A172 (cell line): ENCODE measurements at places on chromosomes 12 and 14.

DNA sequence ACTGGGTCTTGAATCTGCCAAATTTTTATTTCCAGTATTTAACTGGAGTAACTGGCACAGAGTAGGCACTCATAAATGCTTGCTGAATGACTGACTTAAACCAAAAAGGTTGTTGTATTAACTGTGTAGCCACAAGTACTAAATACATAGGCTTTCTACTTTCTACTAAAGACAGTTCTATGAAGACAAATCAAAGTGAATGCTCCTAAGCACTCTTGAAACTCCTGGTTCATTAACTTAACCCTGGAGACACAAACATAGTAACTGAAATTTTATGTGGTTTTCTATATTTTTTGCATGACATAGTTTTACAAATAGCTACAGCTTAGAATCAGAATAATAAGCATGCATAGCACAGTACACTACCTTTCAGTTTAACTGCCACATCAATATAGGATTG is 70.4 kb downstream of the TXNDC16 start:
- DNase-seq = no peak

DNA sequence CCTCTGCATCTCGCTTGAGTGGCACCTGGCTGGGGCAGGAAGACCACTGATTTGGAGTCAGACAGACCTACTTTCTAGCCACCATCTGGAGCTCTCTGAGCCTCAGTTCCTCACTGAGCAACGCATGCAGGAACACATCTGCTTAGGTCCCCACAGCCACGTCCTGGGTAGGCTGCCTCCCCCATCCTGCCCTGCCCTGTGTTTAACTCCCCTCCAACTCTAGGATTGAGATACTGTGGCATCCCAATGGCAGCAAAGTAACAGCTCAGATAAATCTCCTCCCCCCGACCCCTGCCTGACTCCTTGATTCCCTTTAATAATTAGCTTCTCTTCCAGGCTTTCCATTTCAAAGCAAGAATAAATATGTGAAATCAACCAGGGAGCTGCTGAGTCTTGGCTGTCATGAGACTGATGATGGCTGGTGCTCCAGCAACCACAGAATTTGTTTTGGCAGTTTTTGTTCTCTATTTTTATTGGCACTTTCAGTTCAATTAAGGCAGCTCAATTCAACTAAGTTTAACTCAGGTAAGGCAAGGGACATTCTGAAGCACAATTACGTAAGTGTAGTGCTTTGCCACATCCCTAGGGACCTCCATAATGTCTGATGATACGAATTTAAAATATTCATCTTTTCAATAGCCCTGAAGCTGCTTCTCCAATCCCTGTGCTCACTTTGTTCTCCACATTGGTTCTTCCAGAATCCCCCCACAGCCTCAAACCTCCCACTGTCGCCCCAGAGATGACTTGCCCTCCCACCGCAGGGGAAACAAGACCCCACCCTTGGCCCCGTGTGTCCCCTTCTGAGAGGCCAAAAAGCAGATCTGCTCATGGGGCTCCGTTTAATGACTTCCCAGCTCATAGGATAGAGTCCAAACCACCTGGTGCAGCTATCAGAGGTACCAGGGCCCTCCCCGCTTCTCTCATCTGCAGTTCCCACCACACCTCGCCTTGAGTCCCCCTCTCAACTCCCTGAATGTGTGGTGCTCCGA is 58.2 kb downstream of the ESR2 start:
- DNase-seq = no peak

- no peak for DNase-seq
Observed at GRCh38 chr12:128387811-128388422, 120.9 kb downstream of the TMEM132C start.

GRCh38 chr12:19432309-19433170 is 6.8 kb upstream of the AEBP2 start:
- DNase-seq = no peak

- no peak for DNase-seq
Observed at GRCh38 chr12:132807295-132808092, 21.2 kb downstream of the GOLGA3 start.

DNA sequence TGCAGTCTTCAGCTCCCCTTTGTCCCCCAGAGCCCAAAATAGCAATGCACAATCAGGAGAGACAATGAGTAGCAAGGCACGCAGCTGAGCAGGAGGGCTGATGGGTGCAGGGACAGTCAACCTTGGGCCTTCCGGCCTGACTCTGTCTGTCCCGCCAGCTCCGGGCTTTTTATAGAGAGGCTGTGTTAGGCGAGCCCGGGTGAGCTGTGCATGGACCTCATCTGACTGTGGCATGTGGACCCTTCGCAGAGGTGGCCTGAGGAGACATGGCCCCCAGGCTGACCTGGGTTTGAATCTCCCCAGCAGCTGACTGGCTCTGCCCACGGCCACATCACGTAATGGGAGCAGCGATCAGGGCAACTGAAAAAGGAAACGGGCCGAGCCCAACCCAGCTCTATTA is 177.9 kb downstream of the TSPAN9 start:
- no peak for DNase-seq
